ENCODE measurements at places on chromosomes 13 and 19. TPM values are rescaled to one million over a fixed set of nuclear protein-coding genes. Genes with fewer than 3 reads are reported as not detected.
A peak's percentile ranks its signal among the peaks of the same experiment; 100 is the strongest.

DNA sequence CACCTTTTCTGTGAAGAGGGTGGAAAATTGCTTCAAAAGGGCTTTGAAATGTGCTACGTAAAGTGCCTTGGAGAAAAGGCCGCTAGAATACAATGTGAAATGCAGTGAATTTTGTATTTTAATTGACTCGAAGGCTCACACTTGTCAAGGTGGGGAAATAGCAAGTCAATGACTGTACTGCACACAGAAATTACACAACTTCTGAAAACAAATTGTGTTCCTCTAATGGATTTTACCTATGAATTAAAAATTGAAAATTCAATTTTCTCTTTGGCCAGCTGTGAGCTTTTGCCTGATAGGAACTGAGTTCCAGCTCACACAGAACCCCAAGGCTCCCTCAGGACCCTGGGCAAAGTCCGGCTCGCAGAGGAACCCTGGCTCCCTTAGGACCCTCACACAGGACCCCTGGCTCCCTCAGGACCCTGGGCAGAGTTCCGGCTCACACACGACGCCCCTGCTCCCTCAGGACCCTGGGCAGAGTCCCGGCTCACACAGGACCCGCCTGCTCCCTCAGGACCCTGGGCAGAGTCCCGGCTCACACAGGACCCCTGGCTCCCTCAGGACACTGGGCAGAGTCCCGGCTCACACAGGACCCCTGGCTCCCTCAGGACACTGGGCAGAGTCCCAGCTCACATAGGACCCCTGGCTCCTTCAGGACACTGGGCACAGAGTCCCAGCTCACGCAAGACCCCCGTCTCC lies 324.9 kb downstream of the UQCRFS1 start:
- no peak for DNase-seq

DNA sequence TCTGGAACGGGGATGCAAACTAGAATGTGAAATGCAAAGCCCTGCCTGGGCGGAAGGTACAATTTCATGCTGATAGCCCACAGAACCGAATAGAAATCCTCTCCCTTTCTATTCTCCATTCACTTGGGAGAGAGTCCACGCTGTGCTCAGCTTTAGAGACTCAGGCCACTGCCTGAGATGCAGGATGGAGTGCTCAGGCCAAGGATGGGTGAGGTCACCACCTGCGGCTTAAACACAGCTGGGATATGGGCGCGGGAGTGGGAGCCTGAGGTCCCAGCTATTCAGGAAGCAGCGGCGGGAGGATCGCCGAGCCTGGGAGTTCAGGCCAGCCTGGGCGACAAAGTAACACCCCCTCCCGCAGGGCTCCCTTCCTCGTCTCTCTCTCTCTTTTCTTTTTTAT lies 446 bp upstream of the ZNF83 start:
- DNase-seq: no peak

The PSG5 gene
- total RNA-seq: not detected

DNA sequence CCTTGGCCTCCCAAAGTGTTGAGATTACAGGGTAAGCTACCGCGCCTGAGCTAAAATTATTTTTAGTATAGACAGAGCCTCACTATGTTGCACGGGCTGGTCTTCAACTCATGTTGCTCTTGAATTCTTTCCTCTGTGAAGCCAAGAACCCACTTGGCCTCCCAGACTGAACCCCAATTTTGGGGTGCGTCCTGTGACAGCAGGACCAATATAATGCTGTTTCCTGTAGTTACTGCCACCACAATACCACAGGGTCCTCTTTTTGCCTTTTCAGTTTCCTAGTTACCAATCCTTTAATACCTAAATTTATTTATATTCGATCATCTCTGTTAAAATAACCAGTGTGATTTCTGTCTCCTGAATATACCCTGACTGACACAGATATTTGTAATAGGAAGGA lies 32.9 kb downstream of the TSKS start:
- no peak for DNase-seq

The TPTE2 gene
- not detected for total RNA-seq

DNA sequence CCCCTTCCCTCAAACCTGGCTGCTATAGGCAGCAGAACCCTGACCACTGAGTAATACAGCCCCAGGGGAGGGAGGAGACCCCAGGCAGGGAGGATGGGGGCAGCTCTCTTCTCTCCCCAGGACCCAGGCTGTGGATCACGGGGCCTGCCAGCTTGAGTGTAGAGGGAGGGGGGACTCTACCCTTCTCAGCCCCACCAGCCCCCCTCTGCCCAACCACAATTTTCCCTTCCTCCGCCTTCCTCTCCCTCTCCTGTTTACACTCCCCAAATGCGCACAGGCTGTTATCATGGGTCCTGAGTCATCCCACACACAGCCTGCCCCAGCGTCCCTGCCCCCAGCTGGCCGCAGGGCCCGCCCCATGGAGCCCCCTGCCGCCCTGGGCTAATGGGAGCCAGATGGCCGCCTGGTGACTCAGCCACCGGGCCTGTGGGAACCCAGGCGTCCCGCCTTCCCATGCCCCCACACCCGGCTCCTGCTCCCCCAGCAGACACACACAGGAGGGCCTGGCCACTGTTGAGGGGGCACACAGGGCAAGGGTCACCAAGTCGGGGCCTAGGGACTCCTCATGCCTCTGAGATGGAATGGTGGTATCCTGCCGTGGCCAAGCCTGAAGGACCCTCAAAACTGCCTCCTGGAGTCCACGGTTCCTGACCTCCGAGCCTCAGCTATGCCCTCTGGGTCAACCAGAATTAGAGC lies 13.6 kb downstream of the CCDC97 start:
- peak; percentile 82 for DNase-seq

The ZNF43 gene
- 0.32 TPM for total RNA-seq

DNA sequence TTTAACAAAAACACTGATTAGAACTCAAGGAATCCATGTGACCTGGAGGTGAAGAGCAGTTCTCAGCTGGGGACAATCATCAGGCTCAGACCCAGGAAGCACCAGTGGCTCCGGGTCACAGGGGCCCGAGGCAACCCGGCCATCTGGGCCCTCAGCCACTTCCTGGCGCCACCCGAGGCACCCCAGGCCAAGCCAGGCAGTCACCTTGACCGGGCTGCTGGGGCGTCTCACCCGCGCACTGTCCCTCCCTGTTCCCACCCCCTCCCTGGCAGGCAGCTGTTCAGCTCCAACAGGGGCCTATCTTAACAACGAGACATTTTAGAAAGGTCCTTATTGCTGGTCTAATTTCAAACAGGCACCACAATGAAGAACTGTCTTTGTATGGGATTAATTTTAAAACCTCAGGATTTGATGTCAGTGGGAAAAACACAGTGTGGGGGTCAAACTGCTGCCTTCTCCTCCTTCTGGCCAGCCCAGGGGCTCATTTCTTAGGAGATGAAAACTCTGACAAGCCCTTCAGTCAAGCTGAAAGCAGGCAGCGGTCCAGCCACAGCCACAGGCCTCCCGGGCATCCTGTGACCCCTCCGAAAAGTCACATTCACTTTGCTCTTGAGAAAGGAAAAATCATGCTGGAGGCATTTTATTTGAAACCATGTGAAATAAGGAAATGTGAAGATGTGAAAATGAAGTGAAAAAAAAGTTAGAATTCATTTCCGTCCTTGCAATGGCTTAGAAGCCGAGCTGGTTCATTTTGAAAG lies 83.3 kb downstream of the KCTD15 start:
- no peak for DNase-seq

- DNase-seq: peak; percentile 22
Measured at GRCh38 chr19:23558541-23558940, 128.5 kb downstream of the ZNF675 start.

DNA sequence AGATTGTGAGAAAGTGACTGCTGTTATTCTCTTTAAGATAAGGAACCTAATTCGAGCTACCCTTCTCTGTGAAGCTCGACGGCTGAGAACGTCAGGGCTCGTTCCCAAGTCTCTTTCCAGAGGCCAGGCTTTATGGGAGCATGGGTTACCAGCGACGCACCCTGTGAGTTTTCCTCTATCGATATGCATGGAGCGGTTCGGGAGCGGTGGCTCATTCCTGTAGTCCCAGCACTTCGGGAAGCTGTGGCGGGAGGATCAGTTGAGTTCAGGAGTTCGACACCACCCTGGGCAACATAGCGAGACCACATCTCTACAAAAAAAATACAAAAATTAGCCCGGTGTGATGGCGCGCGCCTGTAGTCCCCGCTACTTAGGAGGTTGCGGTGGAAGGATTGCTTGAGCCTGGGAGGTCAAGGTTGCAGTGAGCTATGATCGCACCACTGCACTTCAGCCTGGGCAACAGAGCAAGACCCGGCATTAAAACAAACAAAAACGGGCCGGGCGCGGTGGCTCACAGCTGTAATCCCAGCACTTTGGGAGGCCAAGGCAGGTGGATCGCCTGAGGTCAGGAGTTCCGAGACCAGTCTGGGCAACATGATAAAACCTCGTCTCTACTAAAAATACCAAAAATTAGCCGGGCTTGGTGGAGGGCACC lies 681 bp upstream of the ZNF606 start:
- no peak for DNase-seq

The PVR gene
- total RNA-seq: 141 TPM

DNA sequence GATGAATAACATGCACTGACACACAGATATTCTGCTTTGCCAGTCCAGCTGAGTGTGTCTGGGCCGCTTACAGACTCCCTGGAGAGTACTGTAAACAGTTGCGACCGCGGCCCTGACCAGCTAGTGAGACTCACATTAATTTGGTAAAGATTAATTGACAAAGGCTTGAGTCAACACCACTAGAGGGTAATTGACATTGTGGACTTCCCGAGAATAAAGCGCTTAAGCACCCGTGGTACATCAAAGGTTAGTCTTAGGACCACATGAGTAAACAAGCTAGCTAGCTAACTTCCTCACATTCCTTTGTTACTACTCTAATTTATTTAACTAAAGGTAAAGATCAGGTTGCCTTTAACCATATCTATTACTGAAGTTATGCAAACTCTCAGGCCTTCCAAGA lies 624.4 kb upstream of the ARGLU1 start:
- no peak for DNase-seq

DNA sequence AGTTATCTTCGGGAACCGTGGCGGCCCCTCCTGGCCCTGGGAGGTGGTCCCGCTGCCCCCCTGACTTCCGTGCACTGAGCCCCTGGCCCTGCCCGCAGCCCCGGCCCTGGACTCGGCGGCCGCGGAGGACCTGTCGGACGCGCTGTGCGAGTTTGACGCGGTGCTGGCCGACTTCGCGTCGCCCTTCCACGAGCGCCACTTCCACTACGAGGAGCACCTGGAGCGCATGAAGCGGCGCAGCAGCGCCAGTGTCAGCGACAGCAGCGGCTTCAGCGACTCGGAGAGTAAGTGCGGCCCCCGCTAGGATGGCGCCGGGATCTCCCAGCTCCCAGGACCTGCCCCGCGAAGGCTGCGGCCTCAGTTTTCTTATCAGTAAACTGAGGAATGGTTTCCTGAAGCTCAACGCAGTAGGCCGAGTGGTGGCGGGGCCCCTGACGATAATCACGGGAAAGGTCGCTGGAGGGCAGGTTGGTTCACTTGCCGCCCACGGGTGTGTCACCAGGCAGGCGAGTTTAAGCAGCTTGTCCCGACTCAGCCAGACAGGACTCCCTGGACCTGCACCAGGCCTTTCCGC lies 924 bp downstream of the RGCC start:
- DNase-seq: peak; percentile 20

DNA sequence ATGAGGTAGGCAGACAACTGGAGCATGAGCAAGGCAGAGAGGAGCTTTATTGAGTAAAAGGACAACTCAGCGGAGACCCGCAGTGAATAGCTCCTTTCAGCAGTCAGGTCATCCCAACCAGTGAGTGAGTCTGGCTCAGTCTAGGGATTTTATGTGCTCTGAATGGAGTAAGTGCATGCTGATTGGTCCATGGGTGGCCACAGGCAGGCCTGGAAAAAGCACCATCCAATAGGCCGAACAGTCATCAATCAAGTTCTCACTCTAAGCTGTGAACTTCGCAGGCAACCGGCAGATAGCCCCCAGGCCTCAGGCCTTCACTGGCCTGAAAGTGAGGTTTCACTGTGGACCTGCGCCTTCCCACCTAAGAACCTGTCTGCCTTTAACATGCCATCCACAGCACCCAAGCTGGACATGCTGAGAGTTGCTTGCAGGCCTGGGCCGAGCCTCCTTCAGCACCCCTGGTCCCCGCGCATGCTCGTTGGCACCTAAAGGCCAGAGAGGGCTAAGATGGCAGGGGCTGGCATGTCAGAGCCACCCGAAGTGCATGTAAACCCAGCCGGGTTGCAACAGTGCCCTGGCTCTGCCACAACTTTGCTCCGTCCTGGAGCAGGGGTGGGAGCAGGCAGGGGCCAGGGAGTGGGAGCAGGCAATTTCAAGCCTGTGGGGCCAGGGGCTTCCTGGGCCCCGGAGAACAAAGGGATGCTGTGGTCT lies 698.7 kb downstream of the SLITRK1 start:
- no peak for DNase-seq

DNA sequence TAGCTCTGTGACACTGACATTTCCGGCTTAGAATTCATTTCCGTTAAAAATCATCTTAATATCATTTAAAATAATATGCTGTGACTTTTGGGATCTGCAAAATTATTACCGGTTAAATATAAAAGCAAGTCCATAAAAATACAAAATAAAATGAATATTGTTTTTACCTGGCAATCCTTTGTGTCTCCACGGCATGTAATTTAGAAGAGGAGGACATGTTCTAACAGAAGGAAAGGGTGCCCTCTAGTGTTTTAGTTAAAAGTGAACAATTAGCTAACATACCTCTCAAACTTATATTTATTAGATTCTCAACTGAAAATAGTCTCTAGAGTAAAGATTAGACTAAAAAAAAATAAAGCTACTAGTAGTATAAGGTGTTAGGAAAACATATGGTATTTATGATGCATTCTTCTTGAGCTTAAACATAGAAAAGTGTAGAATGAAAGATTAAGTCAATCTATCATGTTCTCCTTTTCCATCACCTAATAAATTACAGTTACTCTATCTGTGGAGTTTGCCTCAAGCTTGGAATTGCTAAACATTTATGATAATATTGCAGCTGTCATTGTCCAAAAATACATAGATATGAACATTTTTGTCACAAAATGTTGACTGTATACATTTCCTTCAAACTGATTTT lies 676.7 kb upstream of the SPRY2 start:
- DNase-seq: peak; percentile 61

The ERICH6B gene
- not detected for total RNA-seq

GRCh38 chr19:29560313-29561075 lies 34.7 kb downstream of the VSTM2B start:
- DNase-seq: no peak

DNA sequence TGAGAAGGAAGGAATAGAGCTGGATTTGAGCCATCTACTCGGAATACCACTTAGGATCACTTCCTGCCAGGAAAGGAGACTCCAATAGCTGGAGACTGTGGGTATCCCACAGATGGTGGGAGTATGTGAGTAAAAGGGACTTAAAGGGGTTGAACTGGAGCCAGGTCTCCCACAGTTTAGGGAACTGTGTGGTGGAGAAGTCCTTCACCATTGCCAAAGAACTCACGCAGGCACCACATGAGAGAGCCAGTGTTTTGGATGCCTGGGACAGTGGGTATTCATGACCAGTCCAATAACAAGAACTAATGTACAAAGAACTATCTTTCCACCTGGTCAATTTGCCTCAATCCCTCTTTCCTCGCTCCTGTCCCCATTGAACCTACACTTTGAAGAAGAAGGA lies 24.4 kb upstream of the MYCBP2 start:
- no peak for DNase-seq

All from MCF 10A (cell line).